Aorta (tissue), 5 donors: ENCODE measurements at places on chromosomes 2 and 18. TPM values are rescaled to one million over a fixed set of nuclear protein-coding genes. Genes with fewer than 3 reads are reported as not detected.

GRCh38 chr2:147829106-147829505 is 15.7 kb upstream of the ACVR2A start:
- H3K4me1 ChIP-seq: no peaks in the 10 kb centered on the region
- DNase-seq: no peak
- H3K4me3 ChIP-seq: no peak overlapping the region
- H3K27me3 ChIP-seq: no peaks in the 10 kb centered on the region
- no peaks in the 10 kb centered on the region for H3K36me3 ChIP-seq
- no peak overlapping the region for H3K27ac ChIP-seq

The AGXT gene
- total RNA-seq: not detected

GRCh38 chr2:121254748-121255147 is 30.3 kb downstream of the TFCP2L1 start:
- H3K27me3 ChIP-seq: no peaks in the 10 kb centered on the region
- H3K27ac ChIP-seq: no peak overlapping the region
- no peaks in the 10 kb centered on the region for H3K4me1 ChIP-seq
- H3K36me3 ChIP-seq: no peaks in the 10 kb centered on the region

DNA sequence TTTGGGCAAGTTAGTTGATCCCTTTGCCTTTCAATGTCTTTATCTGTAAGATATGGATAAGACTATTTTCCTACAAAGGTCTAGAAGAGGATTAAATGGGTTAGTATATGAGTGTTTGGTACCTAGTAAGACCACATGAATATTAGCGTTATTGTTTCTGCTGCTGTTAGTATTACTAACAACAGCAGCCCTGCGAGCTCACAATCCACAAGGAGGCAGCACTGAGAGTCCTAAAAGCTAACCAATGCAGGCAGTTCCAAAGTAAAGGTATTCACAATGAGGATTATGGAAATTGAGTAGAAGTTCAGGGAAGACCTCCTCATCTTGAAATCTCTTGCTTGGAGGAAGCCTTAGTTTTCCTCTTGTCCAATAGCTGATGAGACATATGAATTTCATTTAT is 248.9 kb downstream of the TDRD15 start:
- no peak overlapping the region for H3K27ac ChIP-seq
- no peaks in the 10 kb centered on the region for H3K4me1 ChIP-seq
- H3K36me3 ChIP-seq: no peaks in the 10 kb centered on the region
- no peaks in the 10 kb centered on the region for H3K27me3 ChIP-seq
- no peak overlapping the region for H3K4me3 ChIP-seq

DNA sequence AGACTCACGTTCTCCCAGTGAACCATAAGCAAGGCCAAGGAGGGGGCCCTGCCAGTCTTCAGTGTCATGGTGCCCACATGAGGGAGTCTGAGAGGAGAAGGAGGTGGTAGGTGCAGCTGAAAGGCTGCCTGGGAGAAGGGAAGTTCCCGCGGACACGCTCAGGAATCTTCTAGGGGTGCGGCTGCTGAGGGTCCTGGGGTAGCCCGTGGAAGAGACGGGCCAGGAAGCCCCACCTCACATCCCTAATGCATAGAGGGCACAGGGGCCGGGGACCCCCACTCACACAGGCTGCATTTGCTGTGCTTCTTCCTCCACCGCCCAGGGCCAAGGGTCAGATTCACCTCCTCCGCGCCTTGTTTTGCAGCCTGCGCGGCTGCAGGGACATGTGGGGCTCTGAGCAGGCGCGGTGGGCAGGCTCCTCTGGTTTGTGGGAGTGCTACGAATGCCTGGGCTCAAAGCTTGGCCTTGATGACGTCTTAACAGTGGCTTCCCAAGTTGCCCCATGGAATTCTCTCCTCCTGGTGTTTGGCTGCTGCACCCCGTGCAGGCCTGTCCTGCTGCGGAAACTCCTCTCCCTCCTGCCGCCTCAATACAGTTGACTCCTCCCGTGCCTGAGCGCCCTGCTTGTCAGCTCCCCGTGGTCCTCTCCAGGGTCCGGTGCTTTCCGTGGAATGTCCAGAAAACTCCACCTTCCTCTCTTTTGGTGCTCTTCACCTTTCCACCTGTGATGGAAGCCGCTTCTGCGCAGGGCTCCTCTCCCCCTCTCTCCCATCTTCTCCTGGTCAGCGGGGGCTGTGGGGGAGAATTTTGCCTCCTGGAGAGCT is 95.7 kb downstream of the VAPA start:
- peaks cover 6% of the 10 kb centered on the region for H3K4me1 ChIP-seq
- no peaks in the 10 kb centered on the region for H3K36me3 ChIP-seq
- no peaks in the 10 kb centered on the region for H3K27me3 ChIP-seq

The GALNT13 gene
- 0.78 TPM for total RNA-seq

GRCh38 chr18:42157878-42158277 is 202.8 kb downstream of the PIK3C3 start:
- H3K4me1 ChIP-seq: peaks cover 6% of the 10 kb centered on the region
- H3K27me3 ChIP-seq: no peaks in the 10 kb centered on the region
- no peak overlapping the region for H3K4me3 ChIP-seq
- no peak for DNase-seq

The PDE11A gene
- total RNA-seq: 0.78 TPM

- no peak overlapping the region for H3K27ac ChIP-seq
- no peaks in the 10 kb centered on the region for H3K4me1 ChIP-seq
- H3K36me3 ChIP-seq: no peaks in the 10 kb centered on the region
- no peak overlapping the region for H3K4me3 ChIP-seq
Observed at GRCh38 chr2:234955091-234955591, 3.3 kb downstream of the SH3BP4 start.

DNA sequence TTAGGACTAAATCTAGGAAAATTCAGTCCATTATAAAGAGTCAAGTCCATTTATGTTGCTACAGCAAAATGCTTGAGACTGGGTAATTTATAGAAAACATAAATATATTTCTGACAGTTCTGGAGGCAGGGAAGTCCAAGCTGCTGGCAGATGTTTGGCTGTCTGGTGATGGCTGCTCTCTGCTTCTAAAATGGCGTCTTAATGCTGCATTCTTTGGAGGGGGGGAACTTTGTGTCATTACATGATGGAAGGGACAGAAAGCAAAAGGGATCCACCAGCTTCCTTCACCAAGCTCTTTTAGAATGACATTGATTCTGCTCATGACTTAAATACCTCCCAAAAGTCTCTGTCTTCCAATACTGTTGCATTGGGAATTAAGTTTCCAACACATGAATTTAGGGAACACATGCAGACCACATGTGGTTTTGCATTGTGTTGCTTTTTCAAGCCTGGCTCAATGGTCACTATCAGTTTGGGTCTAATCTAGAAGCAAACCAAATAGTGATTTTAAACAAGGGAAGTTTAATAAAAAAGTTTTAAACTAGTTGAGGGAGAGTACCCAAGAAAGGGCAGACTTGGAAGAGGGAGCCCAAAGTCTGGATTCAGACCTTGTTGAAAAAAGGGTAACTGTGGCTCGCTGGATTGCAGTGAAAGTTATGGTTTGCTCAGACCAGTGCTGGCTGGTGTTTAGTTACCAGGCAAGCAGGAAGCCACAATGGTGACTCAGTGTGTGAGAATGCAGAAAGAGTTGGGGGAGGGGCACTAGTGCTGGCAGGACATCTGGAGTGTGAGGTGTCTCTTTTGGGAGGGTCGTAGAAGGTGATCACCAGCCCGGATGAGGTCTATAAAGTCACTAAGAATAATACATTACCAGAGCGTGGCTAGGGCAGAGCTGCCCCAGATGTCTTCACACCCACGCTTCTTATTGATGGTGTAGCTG is 30.8 kb downstream of the C18orf54 start:
- H3K4me3 ChIP-seq: no peak overlapping the region
- DNase-seq: no peak
- no peaks in the 10 kb centered on the region for H3K4me1 ChIP-seq
- no peaks in the 10 kb centered on the region for H3K36me3 ChIP-seq

- no peaks in the 10 kb centered on the region for H3K27me3 ChIP-seq
- no peak for DNase-seq
- no peaks in the 10 kb centered on the region for H3K4me1 ChIP-seq
- H3K27ac ChIP-seq: no peak overlapping the region
- no peaks in the 10 kb centered on the region for H3K36me3 ChIP-seq
- H3K4me3 ChIP-seq: no peak overlapping the region
Observed at GRCh38 chr2:208373460-208374089, 33.0 kb upstream of the PTH2R start.

The GPR55 gene
- 0.18 TPM for total RNA-seq

The CCDC138 gene
- 2.4 TPM for total RNA-seq

- H3K27ac ChIP-seq: no peak overlapping the region
- H3K4me3 ChIP-seq: no peak overlapping the region
- no peak for DNase-seq
- no peaks in the 10 kb centered on the region for H3K36me3 ChIP-seq
- H3K4me1 ChIP-seq: no peaks in the 10 kb centered on the region
Observed at GRCh38 chr2:12990523-12990922, 273.8 kb downstream of the TRIB2 start.

The CCDC141 gene
- 3.9 TPM for total RNA-seq

- no peak for DNase-seq
- H3K4me1 ChIP-seq: no peaks in the 10 kb centered on the region
- H3K27ac ChIP-seq: no peak overlapping the region
- no peaks in the 10 kb centered on the region for H3K36me3 ChIP-seq
- no peak overlapping the region for H3K4me3 ChIP-seq
Observed at GRCh38 chr18:52288403-52289004, 51.5 kb upstream of the DCC start.

The GPD2 gene
- 16.3 TPM for total RNA-seq
